Hippocampal formation (tissue), 2 donors: ENCODE measurements at places on chromosomes 5 and 9.

DNA sequence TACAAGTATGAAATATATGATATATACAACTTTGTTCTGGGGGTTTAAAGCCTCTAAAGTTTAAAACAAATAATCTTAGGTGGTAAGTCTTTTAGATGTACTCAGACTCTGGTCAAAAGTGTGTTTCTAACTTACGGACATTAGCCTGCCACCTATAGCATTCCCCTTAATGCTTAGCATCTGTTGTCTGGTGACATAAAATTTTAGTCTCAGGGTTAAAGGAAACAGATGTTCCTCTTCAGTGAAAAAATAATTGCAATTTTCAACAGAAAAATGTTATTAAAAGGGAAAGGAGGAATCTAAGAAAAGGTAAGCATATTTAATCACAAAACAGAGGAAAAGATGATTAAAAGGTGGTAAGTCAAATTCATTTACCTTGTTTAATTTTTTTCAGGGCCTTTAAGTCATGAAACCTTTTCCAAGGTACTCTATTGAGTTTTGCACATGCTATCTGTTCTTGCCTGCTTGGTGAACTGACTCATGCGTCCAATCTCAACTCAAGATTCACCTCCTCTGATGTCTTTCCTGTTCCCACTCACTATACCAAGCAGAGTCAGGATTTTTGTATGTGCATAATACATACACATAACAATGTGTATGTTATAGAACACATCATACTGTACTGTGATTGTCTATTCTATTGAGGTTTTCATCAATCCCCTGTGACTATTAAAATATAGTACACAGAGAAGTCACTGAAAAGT, 7.9 kb downstream of the TMEM167A start:
- DNase-seq, result no peak

DNA sequence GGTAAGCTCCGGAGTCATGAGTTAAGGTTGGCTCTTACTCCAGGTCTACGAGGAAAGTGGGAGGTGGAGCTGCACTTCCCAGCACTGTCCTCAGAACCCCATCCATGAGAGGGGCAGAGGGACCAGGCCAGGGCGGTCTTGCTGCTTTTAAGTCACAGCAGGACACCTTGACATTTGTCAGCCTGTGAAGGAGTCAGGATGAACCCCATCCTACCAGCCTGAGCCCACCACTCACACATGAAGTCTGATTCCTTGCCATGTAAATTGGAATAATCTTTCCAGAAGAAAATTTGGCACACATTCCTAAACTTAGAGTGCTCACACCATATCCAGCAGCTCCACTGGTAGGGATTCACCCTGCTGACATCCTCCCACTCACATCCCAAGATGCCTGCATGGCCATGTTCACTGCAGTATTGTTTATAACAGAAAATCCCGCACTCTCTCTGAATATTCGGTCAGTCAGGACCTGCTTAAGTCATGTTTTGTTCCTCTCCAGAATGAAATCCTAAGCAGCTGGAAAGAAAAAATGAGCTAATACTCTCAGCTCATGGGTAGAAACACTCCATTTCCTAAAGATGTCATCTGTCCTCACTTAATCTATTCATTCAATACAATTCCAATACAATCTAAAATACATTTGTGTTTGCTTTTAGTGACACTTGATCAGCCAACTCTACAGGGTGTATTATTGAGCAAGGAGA, 79.3 kb upstream of the COL5A1 start:
- no peak for DNase-seq

- no peak for DNase-seq
Observed at GRCh38 chr9:129285382-129285781, 107.3 kb upstream of the IER5L start.

DNA sequence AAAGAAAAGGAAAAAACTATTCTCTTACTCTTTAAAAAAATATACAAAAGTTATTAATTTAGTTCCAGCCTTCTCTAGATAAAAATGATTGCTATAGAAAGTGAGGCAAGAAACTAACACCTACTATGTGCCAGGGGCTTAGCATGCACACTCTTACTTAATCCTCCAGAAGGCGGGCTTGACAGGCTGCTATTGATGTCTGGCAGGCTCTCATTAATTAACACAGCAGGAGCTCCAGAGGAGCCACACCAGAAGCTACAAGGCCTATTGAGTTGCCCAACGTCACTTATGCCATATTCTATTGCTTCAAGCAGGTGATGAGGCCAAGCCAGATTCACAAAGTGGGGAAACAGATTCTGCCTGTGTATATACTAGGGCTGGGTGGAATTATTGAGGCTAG, 54.6 kb upstream of the CLINT1 start:
- DNase-seq, result no peak

GRCh38 chr5:59038798-59039295, 456.0 kb downstream of the RAB3C start:
- no peak for DNase-seq

GRCh38 chr9:903886-904285, 62.4 kb downstream of the DMRT1 start:
- DNase-seq, result no peak

DNA sequence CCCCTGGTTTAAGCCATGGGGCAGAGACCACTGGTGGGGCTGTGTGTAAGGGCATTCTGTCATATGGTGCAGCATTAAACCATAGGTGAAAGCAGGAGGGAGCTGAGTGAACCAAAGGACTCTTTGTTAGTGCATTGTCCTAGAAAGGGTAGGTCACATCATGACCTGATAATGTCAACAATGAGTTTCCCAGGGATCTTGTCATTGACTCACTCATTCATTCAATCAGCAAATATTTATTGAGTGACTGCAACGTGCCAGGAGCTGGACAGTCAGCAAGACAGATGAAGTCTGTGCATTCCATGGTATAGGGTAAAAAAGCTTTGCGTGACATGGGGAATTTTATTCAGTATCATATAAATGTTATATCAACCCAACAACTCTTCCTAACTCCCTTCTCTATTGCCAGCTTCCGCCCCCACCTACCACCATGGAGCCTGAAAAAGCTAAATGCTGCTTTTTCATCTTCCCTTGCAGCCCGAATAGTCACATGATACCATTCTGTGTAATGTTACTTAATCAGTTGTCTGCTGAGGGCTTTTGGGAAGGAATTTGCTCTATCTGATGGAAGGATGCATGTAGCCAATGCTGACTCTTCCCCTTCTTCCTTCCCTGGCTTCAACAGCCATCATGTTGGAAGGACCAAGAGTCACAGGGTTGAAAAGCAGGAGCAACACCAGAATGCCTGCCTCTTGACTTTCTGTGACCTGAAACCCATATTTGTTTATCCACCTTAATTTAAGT, 11.5 kb upstream of the OTULINL start:
- no peak for DNase-seq

- no peak for DNase-seq
Observed at GRCh38 chr5:6615034-6615815, 17.6 kb downstream of the NSUN2 start.

- DNase-seq, result no peak
Observed at GRCh38 chr9:134130503-134131375, 5.1 kb upstream of the WDR5 start.

DNA sequence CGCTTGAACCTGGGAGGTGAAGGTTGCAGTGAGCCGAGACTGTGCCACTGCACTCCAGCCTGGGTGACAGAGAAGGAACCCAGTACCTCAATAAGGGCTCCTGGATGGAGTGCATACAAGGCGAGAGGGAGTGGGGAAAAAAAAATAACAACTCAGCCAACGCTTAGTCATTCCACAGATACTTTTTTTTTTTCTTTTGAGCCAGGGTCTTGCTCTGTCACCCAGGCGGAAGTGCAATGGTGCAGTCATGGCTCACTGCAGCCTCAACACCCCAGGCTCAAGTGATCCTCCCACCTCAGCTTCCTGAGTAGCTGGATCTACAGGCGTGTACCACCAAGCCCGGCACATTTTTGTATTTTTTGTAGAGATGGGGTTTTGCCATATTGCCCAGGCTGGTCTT, 59.5 kb upstream of the GGTA1 start:
- no peak for DNase-seq

DNA sequence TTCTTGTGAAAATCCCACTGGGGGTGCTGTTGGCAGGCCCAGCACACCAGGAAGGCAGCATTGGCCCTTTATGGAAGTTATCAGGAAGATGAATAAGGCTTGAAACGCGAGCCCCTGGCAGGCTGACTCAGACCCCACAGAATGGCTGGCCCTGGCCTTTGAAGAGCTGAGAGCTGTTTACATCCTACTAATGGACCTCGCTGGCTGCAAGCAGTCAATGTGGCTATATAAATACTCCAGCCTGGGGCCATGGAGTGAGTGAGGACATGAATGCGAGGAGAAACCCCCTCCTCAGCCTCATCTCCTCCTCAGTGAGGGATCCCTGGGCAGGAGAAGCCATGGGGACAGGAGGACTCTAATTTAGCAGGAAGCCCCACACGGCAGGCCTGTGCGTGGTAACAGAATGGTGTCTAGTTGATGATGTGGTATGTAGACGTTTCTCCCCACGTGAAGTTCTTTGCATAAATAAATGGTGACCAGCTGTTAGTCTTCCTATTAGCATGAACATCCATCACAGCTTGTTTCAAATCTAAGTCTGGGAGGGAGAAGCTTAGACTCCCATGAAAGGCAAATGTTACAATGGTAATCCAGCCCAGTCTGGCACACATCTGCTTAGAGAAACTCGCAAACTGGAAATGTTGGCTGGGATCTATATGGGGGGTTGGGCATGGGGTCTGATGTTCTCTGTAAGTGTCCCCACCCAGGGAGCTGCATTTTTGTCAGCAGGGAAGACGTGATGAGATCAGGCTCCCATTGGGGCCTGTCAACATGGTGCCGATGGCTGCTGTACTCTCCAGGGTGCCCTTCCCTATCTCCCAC, 175.1 kb upstream of the PITX1 start:
- no peak for DNase-seq
